ENCODE measurements at places on chromosomes 2 and 18.

DNA sequence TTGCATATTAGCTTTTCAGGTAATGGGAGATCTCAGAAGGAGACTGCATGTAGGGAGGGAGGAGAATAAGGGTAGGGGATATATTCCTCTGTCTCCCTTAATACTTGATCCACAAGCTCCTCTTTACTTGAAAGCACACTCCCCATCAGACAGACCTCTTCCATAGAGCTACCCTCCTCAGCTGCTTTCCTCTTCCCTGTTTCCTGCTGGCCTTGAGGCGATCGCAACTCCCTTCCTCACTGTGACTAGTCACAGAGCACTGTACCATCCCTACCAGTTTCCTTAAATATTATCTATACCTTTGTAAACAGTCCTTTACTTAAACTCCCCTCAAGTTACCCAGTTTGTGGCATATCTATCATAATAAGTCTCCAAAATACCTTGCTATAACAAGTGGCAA is 10.9 kb downstream of the ROCK1 start:
- no peak for DNase-seq

- DNase-seq, result no peak
These were observed 17.0 kb upstream of the MAP3K20 start for GRCh38 chr2:173058673-173059072.

GRCh38 chr18:36600548-36600947 is 228.3 kb downstream of the TPGS2 start:
- no peak for DNase-seq

- DNase-seq, result no peak
These were observed 31.0 kb upstream of the RMDN2 start for GRCh38 chr2:37894047-37894446.

- DNase-seq, result no peak
These were observed 14.6 kb downstream of the NMUR1 start for GRCh38 chr2:231515603-231516002.

DNA sequence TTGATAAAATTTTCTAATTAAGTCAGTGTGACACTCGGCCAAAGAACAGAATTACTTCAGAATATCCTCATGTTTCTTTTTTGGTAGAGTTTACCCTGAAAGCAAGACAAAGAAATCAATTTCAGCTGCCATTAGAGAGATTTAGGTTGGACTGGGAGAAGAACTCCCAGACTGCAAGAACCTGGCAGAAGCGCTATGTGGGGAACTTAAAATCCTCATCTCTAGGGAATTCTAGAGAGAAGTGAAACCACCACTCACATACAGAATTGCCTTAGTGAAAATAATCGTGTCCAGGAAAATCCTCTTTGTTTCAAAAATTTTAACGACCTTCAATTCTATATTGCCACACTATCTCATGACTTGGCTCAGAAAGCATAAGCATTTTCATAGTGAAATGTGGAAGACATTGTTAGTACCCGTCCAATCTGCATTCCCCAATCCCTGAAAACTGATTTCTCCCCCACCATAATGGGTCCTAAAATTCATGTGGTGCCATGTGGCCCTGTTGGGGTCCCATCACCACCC is 297.3 kb upstream of the MEIS1 start:
- no peak for DNase-seq

DNA sequence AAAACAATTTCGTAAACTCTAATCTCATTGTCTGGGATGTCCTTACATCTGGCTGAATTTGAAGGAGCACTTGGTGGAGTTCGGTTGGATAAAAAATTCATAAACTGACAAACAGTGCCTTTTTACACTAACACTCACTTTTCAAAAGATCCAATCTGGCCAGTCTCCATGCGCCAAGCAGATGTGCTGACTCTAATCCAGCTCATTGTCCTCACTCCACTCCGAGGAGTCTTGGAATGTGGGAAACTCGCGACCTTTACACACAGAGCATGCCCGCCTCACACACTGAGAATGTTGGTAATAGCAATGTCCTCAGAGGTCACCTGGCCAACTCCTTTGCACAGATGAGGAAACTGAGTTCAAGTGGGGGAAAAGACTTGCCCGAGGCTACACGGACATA is 66.8 kb downstream of the XDH start:
- DNase-seq, result no peak

GRCh38 chr2:64327510-64328414 is 126.2 kb upstream of the LGALSL start:
- peak; percentile 46 for DNase-seq

- no peak for DNase-seq
These were observed 259.6 kb downstream of the HDAC4 start for GRCh38 chr2:239141021-239141760.

DNA sequence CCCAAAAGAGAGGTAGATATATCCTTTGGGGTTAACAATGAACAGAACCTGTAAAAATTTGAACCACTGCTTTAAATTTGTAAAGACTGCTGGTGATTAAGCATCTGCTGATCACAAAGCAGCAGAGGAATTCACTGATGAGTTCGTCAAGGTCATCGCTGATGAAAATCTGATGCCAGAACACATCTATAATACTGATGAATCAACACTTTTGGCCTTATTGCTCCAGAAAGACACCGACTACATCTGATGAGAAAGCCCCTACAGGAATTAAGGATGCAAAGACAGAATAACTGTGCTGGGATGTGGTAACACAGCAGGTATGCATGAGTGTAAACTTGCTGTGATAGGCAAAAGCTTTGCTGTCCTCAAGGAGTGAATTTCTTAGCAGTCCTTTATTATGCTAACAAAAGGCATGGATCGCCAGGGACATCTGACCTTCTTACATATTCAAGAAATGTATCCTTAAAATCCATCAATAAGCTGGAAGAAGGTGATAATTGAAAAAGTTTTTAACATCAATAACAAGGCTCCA is 30.5 kb upstream of the SGPP2 start:
- no peak for DNase-seq

GRCh38 chr18:51569153-51569552 is 371.7 kb upstream of the MEX3C start:
- DNase-seq, result no peak

DNA sequence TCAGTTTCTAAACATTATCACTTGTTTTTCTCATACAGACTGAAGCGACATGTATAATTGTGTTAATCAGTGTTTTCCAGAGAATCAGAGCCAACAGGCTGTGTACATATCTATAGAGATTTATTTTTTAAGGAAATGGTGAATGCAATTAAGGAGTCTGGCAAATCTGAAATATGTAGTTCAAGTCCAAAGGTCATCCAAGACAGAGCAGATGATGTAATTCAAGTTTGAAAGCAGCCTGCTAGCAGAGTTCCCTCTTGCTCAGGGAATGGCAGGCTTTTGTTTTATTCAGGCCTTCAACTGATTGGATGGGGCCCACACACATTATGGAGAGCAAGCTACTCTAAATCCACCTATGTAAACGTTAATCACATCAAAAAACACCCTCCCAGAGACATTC is 282.6 kb downstream of the CBLN2 start:
- DNase-seq, result no peak

DNA sequence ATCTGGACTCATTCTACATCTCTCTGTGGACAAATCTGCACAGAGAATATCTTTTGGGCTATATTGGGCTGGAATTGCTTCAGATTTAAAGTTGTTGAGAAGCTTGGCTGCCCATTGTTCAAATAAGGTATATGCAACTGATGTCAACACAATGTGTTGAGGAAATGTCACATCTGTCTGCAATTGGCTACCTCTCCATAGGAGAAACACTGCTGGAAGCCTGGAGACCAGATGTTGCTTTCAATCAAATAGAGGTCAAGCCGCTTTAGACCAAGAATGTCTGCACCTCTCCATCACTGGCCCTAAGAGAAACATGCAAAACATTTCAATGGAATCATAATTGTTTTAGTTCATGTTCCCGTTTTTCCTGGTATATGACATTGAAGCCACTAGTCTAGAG is 720.2 kb downstream of the SLC4A3 start:
- DNase-seq, result no peak

DNA sequence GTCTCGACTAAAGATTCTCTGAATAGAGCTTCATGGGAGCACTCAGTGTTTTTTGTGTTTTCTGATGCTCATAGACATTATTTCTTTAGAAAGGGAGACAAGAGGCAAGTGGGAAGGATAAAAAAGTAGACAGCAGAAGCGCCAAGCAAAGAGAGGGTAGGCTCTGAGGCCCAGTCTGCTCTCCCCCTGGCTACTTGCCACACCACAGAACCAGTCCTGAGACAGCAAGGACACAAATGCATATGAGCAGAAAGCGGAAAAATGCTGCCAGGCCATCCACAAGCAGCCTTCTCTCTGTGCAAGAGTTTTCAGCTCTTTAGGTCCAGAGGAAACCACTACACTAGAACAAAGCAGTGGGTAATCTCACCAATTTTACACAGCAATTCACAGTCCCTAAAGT is 285.4 kb downstream of the ZNF521 start:
- DNase-seq, result no peak

DNA sequence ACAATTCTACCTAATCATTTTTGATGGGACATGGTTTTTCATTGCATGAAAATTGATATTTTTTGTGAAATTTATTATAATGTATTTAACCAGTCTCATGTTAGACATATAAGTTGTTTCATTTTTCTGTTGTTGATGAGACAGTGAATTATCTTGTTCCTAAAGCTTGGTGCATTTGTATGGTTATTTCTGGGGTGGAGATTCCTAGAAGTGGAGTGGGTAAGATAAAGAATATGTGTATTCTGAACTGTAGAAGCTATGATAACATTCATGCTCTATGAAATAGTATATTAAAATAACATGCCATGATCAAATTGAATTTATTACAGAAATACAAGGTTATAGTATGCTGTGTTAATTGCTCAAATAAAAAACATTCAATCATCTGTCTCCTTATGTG is 69.2 kb downstream of the BOLA3 start:
- no peak for DNase-seq

DNA sequence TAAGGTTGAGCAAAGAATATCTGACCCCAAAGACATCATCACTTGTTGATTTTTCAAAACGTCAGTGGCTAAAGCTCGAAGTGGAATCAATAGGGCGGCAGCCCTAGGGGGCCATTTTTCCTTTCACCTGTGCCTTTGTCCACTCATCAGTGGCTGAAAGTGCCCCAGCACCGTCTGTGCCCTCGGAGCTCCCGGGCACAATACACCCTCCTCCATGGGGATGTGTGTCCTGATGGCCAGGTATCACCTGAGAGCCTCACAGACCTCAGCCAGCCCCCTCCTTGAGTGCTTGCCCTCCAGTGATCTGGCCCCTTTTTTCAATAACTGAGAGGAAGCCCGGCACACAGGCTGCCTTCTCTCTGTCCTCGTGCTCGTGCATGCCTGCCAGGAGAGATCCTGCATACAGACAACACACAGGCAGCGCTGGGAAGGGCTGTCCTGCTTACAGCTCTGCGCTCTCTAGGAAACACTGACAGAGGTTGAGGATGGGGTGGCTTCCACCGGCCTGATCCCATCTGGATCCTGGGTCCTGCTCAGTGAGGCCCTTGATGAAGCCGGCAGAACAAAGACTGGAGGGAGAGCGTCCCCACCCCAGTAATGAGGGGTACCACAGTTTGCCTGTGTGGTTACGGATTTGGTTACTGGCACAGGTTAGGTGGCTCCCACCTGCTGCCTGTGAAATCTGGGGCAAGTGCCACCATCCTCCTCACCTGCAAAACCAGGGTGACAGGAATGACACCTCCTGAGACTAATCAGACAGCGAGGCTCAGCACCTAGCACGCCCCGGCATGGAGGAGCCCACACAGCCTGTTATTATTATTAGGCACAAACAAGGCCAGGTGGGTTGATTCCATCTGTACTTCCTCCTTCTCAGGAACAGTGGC is 197.5 kb upstream of the RAB6C start:
- no peak for DNase-seq
